Activated naive CD4-positive, alpha-beta T cell treated with Interleukin-2 at 50 U/mL for 16 hours (primary cell): ENCODE measurements at places on chromosomes 5 and 9.

DNA sequence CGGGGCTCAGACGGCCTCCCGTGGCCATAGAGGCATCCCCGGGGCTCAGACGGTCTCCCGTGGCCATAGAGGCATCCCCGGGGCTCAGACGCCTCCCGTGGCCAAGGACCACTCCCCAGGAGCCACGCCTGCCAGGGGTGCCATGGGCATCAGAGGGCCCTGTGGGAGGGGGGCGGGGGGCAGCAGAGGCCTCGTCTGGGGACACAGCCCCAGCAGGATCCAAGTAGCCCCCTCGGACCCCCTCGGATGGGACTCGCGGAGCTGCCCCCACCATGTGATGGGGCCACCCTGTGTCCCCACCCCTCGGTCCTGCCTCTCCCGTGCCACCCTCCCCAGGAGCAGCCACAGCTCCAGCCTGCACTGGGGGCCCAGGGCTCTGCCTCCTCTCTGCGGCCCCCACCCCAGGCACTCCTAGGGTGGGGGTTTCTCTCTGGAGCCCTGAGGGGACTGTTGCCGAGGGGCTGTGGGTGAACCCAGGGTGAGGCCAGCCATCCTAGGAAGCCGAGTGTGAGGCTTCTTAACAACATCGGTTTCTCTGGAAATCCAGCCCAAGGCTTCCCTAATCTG, 2.5 kb downstream of the ENTPD8 start:
- DNase-seq = no peak

DNA sequence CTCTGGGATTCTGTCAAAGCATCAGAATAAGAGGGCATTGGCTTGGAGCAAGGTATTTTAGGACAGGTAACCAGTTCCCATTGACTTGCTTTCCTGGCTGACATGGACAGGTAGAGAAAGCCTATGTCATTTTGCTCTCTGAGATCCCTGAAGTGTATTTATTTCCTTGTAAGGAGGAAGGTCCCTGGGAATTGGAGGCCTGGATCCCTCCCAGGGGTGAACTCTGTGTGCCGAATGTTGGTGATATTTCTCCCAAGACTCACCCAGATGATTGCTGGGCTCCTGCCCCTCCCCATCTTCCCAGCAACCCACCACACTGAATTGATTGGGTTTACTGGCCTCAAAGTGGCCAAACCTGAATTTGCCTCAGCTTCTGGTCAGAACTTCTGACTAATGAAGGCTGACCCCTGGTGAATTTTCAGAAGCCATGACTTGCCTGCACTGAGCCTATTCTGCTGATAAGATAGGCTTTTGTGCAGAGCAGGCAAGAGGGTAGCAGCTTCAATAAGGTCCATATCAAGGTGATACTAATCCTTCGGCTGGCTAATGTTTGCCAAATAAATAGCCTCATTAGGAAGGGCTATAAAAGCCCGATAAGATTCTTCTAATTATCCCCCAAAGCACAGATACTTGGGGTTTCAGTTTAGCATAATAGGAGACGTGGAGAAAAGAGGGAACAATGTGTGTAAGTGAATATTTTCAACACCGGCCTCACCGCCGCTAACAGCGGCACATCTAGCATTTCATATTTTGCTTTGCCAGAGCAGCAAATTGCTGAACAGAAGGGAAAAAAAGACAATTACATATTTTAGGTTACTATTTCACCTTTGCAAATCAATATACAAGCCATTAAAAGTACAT, 152.9 kb upstream of the PITX1 start:
- DNase-seq = no peak

DNA sequence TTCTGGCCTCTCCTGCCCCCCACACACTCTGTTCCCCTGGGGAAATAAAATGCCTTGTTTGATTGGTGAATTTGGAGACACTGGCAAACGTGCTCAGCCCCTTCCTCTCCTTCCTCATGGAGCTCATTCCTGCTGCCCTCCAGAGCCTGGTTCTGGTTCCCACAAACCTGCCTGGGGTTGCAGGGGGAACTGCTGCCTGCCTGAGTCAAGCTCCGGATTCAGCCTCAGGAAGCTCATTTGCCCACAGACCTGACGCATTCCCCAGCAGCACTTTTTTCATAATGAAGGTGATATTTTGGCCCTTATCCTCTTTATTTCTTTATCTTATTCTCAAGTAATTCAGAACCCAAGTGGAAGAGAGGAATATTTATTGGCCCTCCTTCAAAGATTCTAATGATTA, 140.5 kb downstream of the TTLL11 start:
- DNase-seq = no peak

GRCh38 chr9:95077766-95078370, 239.6 kb downstream of the FANCC start:
- no peak for DNase-seq

DNA sequence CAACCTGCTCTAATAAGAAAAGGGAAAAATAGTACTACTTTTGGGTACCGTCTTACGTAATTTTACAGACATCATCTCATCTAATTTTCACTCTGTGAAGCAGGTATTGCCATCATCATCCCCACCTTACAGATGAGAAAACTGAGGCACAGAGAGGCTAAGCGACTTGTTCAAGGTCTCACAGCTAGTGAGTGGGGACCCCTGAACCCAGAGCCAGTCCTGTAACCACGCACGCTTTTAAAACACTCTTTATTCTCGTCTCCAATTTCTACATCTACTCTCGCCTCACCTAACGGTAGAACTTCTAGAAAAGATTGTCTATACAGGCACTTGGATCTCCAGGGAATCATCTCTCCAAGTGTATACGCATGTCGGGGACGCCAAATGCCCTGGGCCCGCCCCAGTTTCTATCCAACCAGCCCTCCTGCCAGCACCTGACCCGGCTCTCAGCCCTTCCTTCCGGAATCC, 1.5 kb upstream of the TRAF1 start:
- DNase-seq = no peak
